ENCODE measurements at places on chromosomes 12 and 14.

GRCh38 chr12:104677441-104678089 lies 220.8 kb downstream of the CHST11 start:
- no peak for DNase-seq

DNA sequence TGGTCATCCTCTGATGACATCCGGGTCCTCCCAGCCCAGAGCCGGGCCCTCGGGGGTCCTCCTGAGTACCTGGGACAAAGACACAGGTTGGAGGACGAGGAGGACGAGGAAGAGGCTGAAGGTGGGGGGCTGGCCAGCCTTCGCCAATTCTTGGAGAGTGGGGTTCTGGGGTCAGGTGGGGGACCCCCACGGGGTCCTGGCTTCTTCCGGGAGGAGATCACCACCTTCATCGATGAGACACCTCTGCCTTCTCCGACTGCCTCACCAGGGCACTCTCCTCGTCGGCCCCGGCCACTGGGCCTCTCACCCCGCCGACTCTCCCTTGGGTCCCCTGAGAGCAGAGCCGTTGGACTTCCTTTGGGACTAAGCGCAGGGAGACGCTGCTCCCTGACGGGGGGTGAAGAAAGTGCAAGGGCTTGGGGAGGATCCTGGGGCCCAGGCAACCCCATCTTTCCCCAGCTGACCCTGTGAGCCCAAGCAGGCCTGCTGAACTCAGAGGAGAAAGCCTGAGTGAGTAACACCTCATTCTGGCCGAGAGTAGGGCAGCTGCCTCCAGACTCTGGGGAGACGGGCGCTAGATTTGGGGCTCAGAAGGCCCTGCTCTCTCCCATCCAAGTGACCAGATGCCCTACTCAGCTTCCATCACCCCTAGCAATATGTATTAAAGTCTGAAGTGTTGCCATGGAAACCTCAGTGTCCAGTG lies 1.3 kb upstream of the P3H3 start:
- no peak for DNase-seq

GRCh38 chr14:98877065-98877464 lies 394.9 kb downstream of the BCL11B start:
- DNase-seq, result no peak

GRCh38 chr14:50865391-50866076 lies 6.3 kb upstream of the ABHD12B start:
- no peak for DNase-seq

DNA sequence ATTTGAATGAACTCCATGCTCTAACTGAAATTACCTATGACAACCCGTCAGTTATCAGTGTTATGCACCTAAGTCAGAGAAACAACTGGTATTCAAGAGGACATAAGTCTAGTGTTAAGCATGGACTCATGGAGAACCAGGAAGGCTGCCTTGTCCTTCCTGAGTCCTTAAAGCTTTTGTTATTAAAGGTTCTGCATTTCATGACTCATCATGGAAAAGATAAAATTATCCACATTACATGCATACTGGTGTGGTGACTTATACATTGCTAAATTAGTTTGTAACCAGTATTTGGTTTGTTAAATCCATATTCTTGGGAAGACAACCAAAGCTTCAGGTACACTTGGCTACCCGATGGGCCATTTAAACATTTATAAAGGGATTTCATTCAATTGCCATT lies 6.5 kb upstream of the OR4E1 start:
- no peak for DNase-seq

DNA sequence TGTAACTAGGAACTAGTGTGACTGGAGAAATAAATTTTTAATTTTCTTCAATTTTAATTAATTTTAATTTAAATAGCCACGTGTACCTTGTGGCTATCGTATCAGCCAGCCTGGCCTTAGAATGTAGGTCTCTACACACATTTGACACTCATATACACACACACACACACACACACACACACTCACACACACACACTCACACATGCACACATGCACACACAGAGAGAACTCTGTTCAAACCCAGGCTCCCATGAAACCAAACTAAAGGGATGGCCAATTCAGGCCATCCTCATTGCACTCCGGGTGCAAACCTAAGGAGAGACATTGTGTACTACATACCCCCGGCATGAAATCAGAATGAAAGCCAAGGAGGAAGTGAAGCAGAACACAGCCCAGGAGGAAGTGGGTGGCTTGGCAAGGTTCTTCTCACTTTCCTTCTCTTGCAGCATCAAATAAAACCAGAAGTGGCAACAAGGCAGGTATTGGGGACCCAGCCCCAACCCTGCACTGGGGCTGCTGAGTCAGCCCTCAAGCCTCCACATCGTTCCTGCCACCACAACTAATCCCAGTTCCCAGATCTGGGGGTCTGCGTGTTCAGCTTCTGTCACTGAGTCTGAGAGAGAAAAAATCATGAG lies 26.2 kb upstream of the CHPT1 start:
- no peak for DNase-seq

DNA sequence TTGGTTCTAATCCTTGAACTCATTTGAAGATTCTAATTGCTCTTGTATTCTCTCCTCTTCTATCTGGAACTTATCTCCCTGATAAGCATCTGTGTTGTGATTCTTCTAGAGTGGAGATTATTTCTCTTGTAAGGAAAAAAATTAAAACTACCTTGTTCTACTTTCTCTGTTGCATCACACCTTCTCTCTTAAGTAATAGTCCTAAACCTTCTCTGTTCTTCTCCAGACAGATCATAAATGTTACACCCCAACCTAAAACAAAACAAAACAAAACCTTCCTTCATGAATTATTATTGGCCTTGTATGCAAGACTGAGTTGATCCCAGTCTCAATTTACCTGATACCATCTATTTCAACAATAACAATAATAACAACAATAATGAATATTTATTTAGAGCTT lies 612.1 kb downstream of the DIO2 start:
- no peak for DNase-seq

DNA sequence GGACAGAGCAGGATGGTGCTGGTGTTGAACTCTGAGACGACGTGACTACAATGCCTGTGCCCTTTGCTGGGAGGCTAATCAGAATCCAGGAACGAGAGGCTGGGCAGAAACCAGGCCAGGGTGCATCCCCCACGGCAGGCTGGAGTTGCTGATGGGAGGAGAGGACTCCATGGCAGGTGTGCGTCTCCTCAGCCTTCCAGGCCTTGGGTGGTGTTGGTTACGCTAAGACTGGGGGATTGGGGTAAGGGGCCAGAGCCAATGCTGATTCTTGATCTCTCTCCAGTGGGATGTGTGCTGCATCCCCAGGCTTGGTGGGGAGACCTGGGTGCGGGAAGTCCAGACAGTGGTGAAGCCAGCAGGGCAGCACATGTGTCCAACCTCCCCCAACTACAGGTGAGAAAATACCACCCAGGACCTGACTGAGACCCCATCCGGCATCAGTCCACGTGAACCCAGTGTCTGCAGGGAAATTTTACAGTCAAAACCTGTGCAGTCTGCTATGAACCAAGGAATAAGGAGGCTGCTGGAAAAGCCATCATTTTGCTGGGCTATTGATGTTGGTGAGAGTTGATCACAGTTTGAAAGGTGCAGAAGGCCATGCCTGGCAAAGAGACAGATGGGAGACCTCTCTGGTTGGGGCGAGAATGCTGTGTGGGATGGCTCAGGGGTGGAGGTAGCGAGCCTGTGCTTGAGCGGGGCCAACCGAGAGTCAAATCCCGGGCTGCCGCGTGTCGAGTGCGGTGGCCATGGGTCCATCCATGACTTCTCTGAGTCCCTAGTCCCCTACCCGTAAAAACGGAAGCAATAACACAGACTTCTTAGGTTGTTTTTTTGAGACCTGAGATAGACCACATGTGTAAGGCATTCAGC lies 89.8 kb downstream of the NTF3 start:
- DNase-seq, result no peak

DNA sequence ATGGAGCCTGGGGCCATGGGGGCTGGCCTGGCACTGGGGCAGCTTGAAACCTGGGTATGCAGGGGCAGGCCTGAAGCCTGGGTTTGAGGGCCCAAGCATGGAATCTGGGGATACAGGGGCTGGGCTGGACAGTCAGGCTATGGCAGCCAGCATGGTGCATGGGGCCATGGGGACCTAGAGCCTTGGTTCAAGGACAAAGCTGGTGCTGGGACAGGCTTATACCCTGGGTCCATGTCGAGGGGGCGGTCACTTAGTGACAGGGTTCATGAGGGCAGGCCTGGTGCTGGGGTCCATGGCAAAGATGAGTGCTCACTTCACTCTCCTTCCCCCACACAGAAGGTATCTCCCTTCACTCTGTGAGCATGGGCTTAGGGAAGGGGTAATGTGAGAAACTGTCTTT lies 116.2 kb downstream of the BBS10 start:
- DNase-seq, result no peak

DNA sequence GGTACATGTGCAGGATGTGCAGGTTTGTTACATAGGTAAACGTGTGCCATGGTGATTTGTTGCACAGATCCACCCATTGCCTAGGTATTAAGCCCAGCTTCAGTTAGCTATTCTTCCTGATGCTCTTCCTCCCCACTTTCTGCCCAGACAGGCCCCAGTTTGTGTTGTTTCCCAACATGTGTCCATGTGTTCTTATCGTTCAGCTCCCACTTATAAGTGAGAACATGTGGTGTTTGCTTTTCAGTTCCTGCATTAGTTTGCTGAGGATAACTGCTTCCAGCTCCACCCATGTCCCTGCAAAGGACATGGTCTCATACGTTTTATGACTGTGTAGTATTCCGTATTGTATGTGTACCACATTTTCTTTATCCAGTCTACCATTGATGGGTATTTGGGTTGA lies 251.7 kb upstream of the NOVA1 start:
- DNase-seq, result no peak

DNA sequence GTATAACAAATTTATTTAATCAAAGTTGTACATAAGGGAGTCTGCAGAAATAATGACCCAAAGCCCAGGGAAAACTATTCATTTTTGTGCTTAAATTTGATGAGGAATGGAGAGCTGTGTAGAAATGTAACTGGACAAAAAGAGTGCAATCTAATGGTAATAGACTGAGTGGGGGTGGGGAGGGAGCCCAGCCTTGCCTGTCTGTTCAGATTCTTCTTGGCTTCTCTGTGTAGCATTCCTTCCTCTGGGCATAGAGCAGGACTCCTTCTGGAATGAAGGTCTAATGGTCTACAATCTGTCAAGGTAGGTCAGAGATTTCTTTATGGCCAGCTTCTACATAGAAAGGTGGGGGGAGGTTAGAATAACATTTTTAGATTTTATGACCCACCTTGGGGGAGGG lies 126.1 kb downstream of the SYT10 start:
- DNase-seq, result no peak

DNA sequence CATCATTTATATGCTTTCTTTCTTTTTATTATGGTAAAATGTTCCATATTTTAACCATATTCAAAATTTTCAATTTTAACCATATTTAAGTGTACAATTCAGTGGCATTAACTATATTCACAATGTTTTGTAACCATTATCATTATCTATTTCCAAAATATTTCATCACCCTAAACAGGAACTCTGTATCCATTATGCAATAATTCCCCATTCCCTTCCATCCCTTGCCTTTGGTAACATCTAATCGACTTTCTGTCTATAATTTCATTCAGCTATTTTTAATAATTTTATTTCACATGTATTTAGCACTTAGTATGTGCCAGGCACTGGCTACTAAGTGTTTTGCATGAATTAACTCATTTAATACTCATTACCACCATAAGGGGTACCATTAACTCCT lies 287.5 kb downstream of the NELL2 start:
- DNase-seq, result no peak

DNA sequence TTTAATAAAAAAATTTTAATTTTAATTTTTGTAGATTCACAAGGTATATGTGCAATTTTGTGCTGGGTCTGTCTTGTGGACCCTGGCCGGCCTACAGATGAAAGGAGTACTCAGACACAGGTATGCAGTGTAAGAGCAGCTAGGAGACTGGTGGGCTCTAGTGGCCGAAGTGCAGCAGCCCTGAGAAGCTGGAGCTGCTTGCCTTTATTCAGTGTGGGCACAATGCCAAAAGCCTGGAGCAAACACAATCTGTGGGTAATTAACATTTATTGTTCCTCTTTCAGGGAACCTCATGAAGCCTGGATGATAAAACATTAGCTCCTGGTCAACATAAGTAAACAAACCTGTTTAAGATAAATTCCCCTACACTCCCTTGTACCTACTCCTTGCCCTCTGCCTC lies 135.7 kb upstream of the SEL1L start:
- DNase-seq, result no peak

DNA sequence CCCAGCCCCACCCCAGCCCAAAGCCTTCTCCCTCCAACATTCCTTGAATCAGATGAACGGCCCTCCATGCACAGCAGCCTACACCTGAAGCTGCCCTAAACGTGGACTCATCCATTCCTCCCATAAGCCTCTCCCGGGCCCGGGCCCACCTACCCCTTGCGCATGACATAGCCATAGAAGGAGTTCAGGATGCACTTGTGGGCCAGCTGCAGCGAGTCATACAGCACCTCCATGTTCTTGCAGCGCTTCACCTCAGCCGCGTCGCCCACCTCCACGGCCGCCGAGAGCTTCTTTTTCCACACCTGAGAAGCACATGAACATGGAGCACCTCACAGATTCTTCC lies 22.0 kb downstream of the POLE start:
- DNase-seq, result no peak

DNA sequence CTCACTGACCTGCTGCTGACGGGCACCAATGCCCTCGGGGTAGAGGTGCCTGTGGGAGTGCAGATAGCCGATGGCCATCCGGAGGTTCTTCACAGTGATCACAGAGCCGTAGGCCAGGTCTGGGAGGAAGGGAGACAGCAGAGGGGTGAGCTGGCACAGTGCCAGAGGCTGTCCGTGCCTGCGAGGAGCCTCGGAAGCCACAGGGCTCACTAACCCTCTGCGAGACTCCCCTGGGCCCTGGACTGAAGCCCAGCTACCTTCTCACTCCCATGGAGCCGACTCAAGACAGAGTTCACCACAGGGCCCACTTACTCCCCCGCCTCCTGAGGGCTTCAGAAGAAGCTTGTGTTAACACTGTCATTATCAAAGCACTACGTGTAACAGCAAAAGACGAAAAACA lies 24.5 kb downstream of the POMT2 start:
- DNase-seq, result no peak

- DNase-seq, result peak; percentile 23
These were observed 40.4 kb upstream of the LDHB start for GRCh38 chr12:21697904-21698630.

DNA sequence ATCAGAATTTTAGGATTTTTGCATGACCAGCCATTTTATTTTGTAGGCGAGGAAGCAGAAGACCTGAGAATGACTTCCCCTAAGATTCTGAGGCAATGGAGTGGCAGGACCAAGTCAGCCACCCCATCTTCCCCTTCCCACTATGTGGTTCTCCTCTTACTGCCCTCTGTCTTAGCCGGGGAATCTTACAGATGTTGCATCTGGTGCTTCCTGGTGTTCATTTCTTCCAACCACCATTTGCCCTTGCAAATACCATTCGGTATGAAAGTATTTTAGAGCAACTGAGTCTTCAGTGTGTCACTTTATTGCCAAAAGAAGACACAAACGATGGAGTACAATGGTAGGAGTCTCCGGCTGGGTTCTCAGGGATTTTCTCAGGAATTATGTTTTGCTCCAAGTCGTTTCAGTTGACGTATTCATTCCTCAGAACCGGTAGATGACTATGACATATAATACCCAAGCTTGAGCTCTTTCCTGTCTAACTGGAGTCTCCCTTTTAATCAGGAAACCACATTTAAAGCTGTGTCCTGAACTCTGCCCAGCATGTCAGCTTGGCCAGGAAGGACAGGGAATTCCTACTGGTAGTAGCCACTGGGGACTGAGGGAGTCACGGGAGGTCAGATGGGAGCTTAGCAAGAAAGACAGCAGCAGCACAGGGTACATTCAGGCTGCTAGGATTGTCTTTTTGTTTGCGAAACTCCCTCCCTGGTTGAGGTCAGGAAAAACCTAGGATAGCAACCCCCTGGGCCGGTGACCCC lies 87.0 kb downstream of the SAMD4A start:
- DNase-seq, result peak; percentile 68

Measured in skin of body (tissue), 3 donors.